ENCODE measurements at places on chromosomes 6 and 20.

- DNase-seq = no peak
Measured at GRCh38 chr20:48709058-48709691, 118.6 kb downstream of the PREX1 start.

DNA sequence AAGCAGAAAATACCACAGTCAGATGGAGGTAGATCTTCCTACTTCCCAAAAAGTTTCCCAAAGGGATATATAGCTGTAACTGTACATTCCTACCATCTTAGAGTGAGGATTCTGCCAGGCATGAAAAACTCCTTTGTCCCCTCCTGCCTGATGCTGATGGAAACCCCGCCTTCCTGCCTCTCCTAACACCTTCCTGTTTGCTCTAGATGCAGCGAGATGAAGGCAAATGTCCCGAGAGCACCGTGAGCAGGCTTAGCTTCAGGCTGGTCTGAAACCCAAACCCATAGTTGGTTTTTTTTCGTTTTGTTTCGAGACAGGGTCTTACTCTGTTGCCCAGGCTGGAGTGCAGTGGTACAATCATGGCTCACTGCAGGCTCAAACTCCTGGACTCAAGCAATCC is 55.6 kb downstream of the MYB start:
- DNase-seq = no peak

- no peak for DNase-seq
Measured at GRCh38 chr20:11267131-11267761, 593.4 kb upstream of the JAG1 start.

- peak; percentile 15 for DNase-seq
Measured at GRCh38 chr6:150741633-150742200, 123.8 kb upstream of the MTHFD1L start.

DNA sequence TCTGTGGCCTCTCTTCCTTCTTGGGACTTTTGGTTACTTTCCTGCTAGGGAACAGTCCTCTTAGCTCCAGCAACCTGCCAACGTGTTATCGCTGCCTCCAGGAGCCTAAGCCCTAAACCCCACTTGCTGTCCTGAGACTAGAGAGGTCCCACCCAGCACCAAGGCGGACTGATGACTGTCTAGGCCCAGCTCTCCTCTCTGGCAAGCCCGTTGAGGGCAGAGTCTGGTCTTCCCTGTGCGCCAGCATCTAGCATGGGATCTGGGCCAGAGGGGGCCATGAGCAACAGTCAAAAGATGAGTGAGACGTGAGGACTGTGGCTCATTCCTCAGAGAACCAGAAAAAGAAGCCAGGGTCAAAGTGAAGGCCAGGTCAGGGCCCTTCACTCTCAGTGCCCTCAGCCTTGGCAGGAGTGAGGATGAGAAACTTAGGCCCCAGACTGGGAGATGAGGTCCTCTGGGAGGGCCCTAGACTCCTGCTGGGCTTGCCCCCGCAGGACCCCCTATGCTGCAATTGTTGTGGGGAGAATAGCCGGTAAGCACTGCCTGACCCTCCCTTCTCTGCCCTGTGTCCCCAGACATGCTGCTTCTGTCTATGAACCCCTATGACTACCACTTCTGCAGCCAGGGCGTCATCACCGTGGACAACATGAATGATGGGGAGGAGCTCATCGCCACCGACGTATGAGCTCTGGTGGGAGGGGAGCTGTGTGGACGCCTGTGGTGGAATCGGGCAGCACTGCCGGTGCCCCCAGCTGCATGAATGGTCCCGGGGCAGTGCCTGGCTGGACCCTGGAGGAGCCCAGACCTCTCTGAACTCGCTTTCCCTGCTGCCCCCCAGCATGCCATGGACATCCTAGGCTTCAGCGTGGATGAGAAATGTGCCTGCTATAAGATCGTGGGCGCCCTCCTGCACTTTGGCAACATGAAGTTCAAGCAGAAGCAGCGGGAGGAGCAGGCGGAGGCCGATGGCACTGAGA is 30.9 kb downstream of the MYH7B start:
- no peak for DNase-seq

DNA sequence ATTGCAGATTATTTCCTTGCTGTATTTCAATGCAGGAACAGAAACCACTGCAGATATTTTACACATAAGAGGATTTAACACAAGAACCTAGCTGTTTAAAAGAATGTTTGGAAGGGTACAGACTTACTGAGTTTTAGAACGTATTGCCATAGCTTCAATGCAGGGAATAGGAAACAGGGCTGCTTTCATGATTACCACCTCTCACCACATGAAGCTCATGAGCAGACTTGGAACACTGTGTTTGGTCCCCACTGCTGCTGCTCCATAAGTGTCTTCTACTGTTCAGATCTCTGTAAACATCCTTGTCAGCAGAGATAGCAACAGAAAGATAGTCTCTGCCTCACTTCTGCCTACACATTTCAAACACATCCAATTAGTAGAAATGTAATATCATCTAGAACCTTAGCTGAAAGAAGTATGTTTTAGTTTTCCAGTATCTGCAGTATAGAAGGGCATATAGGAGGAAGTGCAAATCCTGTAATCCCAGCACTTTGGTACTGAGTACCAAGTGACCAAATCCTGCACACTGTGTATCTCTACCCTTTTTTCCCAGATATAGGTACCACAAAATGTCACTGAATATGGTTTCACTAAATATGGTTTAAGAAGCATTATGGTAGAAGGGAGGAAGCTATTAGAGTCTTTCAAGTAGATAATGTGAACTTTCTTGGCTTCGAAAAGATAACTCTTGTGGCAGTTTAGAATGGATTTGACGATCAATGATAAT is 51.9 kb downstream of the STXBP5 start:
- DNase-seq = no peak

GRCh38 chr6:99344289-99344688 is 5.2 kb downstream of the FAXC start:
- no peak for DNase-seq

DNA sequence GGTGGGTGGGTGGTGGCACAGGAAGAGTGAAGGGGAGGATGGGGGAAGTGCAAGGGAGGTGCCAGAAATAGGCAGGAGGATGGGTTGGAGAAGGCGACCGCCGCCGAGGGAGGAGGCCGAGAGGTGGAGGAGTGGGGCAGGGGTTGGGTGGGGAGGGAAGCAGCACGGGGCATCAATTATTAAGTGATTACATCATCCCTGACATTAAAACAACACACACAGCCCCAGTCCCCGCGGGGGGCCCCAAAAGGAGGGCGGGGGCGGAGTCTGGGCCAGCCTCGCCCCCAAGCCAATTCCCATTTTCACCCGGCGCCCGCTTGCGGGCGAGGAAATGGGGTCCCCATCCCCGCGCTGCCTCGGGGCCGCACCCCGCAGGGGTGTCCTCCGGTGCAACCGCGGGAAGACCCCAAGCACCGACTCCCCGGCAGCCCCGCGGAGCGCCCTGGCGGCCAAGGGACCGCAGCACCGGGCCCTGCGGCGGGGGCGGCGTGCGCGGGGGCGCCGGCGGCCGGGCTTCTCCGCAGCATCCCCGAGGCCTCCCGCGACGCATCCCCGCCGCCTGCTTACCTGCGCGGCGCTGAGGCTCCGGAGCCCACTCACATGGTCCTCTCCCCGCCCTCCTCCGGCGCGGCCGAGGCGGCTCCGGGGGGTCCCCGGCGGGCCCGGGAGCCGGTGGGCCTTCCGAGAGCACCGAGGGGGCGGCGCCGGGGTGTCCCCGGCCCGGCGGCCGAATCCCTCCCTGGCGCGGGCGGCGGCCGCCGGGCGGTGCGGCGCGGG is 663 bp downstream of the FYN start:
- peak; percentile 75 for DNase-seq

GRCh38 chr6:21359926-21360325 is 233.6 kb upstream of the SOX4 start:
- no peak for DNase-seq

- DNase-seq = no peak
Measured at GRCh38 chr6:23435126-23435525, 690.9 kb upstream of the NRSN1 start.

GRCh38 chr6:109434456-109434855 is 6.0 kb downstream of the PPIL6 start:
- no peak for DNase-seq

DNA sequence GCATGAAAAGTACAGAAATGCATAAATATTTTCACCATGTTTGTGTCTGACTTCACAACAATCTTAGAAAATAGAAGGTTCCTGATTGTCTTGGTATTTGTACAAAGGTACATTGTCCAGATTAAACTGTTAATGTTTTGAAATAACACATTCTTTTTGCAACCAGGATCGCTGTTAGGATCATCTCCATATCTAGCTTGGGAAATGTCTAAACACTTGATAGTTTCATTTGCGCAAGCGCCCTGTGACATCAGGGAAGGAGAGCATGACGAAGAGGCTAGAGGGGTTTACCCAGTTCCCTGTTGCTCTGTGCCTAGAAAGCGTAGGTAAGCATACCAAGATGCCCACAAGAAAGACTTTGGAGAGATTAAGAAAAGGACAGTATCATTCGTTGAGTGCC is 19.4 kb downstream of the ALDH8A1 start:
- no peak for DNase-seq

DNA sequence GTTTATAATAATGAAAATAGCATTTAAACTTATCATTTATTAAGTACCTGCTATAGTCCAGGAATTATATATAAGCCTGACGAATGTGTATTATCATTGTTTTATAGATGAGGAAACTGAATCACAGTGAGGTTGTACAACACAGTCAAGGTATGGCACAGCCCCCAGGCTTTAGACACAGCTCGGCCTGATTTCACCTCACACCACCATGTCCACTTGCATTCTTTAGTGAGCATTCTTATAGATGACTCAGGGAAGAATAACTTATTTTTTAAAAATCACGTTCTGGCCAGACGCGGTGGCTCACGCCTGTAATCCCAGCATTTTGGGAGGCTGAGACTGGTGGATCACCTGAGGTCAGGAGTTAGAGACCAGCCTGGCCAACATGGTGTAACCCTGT is 289.0 kb downstream of the SYNE1 start:
- DNase-seq = no peak

DNA sequence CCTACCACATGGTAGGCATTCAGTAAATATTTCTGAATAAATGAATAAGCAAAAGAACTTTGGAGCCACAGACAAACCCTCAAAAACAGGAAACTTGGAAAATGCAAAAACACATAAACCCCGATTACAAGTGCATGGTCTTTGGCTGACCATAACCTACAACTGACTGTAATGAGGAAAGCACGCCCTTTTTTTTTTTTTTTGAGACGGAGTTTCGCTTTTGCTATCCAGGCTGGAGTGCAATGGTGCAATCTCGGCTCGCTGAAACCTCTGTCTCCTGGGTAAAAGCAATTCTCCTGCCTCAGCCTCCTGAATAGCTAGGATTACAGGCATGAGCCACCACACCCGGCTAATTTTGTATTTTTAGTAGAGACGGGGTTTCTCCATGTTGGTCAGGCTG is 11.9 kb upstream of the LATS1 start:
- no peak for DNase-seq

DNA sequence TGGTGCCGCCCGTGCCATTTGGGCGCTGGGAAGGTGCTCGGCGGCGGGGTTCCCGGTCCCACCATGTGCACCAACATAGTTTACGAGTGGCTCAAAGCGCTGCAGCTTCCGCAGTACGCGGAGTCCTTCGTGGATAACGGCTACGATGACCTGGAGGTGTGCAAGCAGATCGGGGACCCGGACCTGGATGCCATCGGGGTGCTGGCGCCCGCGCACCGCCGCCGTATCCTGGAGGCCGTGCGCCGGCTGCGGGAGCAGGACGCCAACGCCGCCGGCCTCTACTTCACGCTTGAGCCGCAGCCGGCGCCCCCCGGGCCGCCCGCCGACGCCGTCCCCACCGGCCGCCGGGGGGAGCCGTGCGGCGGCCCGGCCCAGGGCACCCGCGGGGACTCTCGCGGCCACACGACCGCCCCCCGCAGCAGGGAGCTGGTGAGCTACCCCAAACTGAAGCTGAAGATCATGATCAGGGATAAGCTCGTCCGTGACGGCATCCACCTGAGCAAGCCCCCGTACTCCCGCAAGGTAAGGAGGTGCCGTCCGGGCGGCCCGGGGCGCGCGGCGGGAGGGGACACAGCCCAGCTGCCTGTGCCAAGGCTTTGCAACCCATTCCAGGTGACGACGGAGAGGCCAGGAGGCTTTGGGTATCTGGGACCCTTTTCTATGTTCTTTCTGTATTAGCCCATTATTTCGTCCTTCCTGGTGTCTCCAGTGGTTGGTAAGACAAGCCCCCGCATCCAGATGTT is 547 bp downstream of the SAMD5 start:
- no peak for DNase-seq

DNA sequence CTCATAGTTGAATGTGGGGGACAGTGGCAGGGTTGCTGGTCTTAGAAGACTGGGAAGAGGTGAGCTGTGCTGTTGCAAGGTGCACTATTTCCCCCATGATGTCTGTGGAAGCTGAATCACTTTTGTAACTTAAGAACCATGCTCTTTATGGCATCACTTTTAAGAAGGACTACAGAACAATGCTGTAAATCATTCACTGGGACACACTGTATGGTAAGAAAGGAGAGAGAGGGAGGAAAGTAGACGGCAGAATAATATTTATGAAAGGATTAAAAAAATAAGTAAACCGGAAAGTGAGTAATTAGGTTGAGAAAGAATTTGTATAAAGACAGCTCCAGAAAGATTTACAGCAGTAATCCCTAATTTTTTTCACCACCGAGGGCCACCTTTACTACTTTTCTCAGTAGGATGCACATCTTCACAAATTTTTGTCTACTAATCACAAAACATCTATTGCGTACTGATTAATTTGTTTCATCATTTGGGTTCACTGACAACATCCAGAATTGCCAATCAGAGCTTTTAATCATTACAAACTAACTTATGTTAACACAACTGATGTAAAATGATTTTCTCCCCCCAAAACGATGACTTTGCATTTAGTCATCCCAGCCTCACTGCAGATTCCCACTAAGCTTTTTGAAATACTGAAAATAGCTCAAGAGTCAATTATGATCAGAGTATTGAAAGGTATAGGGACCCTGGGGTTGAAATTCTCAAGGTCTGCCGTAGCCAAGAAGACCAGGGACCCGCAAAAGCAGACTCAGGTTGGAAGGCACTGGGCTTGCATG is 560.7 kb upstream of the NOX3 start:
- no peak for DNase-seq

DNA sequence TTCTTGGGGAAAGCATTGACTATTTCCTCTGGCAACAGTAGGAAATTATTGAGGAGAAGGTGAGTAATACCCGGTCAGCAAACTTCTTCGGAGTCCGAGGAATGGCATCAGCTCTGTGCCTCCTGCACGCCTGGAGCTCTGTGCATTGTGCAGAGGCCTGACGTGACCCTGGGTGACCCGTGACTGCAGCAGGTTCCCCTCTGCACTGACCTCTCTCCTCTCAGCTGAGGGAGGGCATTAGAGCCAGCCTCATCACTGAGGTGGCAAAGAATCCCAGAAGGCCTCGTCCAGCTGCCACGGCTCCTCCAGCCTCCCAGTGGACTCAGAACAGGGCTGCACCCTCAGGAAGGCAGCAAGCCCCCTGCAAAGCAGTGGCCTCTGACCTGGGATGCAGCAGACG is 502.9 kb downstream of the CD83 start:
- DNase-seq = no peak

- DNase-seq = no peak
Measured at GRCh38 chr6:108760126-108761050, 87.8 kb upstream of the ARMC2 start.

GRCh38 chr6:4345543-4345942 is 210.2 kb upstream of the ECI2 start:
- DNase-seq = no peak

- DNase-seq = no peak
Measured at GRCh38 chr6:144193181-144193580, 42.9 kb downstream of the STX11 start.

Data from activated naive CD4-positive, alpha-beta T cell treated with Interleukin-2 at 50 U/mL for 16 hours (primary cell).